Foreskin fibroblast (primary cell): ENCODE measurements at places on chromosomes 11 and 22.

DNA sequence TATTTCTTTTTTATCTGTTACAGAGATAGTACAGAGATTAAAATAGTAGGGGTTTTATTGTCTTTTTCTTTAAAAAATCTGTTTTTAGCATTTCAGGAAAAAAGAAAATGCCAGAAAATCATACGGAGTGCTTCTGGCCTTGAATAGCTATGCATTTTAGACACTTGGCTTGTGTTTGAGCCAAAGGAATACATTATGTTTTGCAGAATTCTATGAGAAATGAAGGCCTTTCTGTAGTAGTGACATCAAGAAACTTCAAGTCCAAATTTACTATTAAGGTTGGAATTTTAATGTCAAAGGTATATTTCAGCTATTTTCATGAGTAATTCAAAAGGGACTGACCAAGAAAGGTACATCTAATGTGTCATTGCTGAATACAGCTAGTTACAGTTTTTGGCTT, 56.3 kb upstream of the DDI1 start:
- no peak for DNase-seq

- DNase-seq: no peak
These were observed 51.6 kb downstream of the RRM1 start for GRCh38 chr11:4146070-4146771.

- DNase-seq: no peak
These were observed 15.6 kb upstream of the ZNF280A start for GRCh38 chr22:22535662-22536061.

DNA sequence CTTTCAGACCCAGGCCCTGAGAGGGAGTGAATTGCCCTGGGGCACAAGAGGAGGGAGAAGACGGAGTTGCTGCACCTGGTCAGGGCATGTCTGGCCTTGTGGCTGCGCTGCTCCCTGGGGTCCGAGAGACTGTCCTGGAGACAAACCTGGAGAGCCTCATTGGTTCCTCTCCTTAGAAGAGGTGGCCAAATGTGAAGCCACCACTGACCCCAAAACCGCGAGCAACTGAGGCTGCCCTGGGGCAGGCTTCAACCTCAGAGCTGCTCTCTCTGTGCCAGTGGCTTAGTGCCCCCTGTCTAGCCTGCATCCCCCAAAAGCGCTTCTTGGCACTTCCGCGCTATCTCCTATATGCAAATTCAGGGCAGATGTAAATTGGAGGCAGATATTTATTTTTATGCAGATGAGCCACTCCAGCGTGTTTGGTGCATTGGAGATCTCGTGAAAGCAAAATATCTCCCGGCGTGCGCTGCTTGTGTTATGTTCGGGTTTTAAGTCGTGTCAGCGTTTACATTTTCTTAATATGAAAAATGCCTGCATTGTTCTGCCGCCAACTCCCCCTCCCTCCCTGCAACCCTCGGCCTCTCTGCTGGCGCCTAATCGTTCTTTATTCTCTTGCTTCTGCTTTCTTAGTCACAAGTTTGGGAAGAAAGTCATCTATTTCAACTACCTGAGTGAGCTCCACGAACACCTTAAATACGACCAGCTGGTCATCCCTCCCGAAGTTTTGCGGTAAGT, 69.5 kb downstream of the ARHGAP8 start:
- DNase-seq: no peak

DNA sequence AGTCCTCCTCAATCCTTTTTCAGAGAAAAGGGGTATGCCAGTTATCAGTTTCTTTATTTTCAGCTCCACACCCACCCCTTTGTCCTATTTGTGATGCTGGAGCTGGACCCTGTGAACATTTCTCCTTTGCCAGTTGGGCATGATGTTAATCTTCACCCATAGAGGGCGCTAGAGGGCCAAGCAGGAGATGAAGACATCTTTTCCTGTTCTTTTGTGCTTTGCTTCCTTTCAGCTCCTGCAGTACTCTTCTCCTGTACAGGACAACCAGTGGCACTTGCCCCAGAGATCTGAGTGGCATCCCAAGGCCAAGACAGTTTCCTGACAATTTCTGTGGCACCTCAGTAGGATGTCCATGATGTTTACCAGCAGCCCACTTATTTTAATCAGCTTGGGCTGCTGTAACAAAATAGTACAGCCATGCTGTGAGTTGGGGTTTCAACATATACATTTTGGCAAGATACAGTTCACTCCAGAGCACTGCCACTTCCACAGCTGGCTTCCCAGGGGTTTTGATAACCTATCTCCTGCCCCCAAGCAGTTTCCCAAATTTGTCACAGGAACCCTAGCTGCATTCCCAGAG, 4.6 kb downstream of the SAA2 start:
- DNase-seq: peak; percentile 85

- no peak for DNase-seq
These were observed 100.0 kb upstream of the DBX1 start for GRCh38 chr11:20260307-20260706.

GRCh38 chr11:130904380-130904779, 11.9 kb downstream of the SNX19 start:
- no peak for DNase-seq
